Heart left ventricle (tissue), 16 donors: ENCODE measurements at places on chromosomes 5 and 9.
A peak's percentile ranks its signal among the peaks of the same experiment; 100 is the strongest.

DNA sequence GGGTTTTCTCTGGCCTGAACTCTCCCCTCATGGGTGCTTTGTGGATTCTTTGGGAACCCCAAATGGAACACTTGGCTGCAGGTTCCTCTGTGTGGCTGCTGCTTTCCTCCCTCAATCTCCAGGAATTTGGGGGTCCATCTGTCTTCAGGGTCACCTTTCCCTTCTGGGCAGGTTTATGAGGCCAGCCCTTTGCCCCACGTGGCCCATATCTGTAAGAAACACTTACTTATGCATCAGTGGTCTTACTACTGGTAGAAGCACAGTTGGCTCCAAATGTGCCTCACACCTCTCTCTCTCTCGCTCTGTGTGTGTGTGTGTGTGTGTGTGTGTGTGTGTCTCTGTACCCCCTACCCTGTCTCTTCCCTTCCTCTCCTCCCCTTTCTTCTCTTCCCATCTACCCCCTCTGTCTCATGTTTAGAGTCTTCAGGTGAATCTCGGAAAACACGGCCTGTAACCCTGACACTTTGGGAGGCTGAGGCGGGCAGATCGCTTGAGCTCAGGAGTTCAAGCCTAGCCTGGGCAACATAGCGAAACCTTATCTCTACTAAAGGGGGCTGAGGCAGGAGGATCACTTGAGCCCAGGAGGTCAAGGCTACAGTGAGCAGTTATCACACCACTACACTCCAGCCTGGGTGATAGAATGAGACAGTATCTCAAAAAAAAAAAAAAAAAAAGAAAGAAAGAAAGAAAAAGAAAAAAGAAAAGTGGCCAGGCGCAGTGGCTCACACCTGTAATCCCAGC, 26.8 kb downstream of the C5orf15 start:
- no peak for DNase-seq

DNA sequence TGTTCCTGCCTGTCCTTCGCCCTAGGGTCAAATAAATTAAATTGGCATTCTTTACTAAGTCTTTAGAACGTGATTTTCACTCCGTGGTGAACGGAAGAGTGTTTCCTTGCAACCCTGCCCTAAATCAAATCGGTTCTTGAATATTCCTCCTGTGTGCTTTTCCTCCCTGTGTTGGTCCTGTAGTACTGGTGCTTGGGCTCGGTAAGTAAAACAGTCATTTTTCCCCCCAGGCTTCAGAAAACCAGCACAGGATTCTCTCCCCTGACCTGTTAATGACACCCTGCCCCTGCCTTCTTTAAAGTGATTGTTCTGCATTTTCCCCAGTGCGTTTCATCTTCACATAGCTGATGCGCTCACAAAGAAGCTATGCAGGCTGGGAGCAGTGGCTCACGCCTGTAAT, 96.0 kb downstream of the AK8 start:
- no peak for DNase-seq

GRCh38 chr9:107739601-107740082, 250.1 kb upstream of the KLF4 start:
- peak; percentile 81 for DNase-seq

DNA sequence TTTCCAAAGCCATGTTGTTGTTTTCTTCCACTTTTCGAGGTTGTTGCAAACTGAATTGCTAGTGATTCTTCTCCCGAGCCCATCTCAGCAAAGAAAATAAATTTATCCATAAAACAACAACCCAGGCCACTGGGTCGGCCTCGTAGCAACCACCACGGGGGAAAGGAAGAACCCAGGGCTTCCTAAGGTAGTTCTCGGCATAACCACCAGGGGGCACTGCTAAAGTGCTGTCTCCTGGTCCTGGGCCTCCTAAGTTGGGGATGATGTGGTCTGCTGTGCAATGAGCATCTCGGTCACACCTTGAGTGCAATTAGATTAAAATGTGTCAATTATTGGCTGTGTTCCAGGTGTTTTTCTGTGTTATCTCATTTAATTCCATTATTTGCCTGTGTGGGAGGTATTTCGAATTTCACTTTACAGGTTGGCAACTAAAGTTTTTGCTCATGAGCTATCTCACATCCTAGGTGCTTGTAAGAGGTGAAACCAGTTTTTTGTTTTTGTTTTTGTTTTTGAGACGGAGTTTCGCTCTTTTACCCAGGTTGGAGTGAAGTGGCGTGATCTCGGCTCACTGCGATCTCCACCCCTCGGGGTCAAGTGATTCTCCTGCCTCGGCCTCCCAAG, 102.8 kb upstream of the DAP start:
- DNase-seq = peak; percentile 44

DNA sequence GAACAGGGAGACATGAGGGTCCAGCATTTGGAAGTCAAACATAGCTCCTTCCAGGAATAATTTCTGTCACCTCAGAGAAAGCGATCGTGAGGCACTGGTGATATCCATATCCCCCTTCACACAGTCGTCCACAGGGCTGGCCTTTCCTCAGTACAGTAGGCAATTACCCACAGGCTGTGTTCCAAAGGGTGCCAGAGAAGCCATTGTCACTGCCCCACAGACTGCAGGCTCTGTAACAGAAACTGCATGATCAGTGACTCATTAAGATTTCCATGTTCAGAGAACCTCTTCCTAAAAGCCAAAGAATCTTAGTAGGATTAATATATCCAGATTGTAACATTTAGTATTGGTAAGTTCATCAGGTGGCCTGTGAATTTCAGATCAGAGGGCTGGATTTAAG, 127.6 kb downstream of the RPS23 start:
- DNase-seq = no peak

DNA sequence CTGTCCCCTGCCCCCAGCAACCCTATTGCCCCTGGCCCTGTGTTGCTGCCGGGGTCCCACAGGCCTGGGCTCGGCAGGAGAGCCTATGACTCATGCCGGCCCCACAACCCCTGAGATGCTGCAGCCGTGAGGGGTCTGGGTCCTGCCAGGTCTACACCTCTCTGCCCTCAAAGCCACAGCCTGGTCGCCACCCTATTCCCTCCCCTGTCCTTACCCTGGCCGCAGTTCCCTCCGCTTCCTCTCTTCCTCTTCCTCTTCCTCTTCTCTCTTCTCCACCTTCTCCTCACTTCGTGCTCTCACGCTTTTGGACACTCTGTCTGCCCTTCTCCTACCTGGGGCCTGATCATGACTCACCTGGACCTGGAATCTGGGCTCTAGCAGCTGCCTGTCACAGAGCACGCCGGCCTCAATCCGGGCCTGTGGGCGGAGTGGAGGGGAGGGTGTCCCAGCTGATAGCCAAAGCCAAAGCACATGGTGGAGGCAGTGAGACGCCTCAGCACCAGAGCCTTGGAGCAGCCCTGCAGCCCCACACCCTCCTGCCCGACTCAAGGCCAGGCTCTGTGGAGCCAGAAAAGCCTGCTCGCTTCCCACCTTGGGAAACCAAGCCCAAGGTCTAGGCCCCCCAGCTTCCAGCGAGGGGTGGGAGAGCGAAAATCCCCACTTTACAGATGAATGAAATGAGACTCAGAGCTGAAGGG, 26.8 kb upstream of the CSF1R start:
- no peak for DNase-seq

DNA sequence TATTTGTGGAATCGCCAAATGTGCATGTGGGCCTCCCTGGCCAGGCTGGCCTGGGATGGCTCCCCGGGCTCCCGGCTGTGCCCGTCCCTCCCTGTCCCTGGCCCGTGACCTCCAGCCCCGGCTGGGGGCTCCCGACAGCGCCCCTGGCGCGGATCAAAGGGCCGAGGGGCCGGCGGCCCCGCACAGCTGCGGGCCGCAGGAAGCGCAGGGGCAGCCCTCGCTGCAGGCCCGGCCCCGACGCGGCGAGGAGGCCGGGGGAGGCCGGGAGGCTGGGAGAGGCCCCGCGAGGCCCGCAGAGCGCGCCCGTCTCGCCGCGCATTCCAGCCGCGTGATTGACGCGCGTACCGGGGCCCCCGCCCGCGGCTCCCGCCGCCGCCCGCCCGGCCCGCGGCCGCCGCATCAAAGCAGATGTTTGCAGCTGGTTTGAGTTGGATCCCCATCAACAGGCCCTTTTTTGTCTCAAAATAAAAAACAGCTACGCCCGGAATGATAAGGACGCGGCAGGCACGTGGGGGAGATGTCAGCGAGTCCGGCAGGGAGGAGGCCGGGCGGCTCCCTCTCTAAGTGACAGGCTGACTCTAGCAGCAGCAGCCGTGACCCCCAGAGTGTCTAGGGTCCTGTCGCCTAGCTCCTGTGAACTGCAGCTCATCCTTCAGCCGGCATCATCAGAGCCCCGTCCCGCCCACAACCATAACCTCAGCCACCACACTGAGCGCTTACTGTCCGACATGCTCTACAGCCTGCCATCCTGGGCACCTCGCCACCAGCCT, 69.4 kb downstream of the LMX1B start:
- DNase-seq = peak; percentile 27

DNA sequence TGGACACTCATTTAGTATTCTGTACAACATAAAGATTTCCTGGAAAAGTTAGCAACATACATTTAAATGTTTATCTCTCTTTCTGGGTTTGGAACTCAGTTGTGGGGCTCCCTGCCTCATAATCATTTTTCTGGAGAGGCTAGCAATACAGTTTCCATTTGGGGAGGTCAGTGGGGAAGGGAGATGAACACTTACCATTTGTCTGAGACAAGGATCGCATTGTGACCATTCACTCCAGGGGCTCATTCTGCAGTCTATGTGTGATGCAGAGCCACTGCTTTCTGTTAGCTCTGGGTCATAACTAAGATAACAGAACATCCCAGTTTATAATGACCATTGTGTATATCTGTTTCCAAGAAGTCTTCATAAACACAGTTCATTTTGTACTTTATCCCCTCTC, 22.4 kb downstream of the C9 start:
- DNase-seq = no peak

GRCh38 chr9:96004379-96004778, 128.9 kb downstream of the ERCC6L2 start:
- no peak for DNase-seq

DNA sequence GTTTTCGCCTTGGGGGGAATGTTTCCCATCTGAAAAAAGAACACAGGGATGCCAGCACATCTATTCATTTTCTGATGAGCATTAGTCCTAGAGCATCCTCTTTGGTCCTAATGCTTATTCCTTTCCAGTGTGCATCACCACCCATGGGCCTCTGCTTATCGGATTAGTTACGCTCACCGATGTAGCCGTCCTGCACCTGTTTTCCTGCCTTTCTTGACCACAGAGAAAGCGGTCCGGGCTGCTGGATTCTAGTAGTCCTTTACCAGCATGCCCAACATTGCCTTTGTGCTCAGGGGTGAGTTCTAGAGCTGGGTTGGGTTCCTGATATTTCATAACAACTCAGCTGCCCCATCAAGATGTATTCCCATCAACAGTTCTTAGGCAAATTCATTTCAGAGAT, 2084.5 kb upstream of the C9orf72 start:
- no peak for DNase-seq

DNA sequence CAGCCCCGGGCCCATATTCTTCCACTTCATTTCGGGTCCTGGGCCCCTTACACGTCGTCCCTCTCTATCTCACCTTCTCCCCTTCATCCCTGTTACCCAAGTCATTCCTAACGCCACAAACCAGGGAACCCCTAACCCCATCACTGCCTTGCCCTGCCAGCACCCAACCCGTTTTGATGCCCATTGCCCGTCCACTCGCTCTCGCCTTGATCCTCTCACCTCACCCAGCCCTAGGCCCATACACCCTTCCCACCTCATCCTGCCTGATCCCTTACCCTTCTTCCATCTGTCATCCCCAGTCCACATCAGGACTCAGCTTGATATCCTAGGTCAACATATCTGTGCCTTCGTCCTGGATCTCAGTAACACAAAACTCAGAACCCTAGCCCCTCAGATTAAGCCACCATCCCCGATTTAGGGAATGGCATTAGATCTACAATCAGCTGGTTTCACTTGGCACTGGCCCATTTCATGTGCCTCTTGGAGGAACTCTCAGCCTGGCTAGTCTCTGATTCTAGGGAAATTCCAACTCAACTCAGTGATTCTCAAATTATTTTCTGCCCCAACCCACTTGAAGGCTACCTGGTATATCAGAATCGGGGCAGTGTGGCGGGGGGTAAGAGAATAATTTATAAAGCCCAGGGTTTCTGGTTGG, 489 bp downstream of the CHMP5 start:
- DNase-seq = no peak

DNA sequence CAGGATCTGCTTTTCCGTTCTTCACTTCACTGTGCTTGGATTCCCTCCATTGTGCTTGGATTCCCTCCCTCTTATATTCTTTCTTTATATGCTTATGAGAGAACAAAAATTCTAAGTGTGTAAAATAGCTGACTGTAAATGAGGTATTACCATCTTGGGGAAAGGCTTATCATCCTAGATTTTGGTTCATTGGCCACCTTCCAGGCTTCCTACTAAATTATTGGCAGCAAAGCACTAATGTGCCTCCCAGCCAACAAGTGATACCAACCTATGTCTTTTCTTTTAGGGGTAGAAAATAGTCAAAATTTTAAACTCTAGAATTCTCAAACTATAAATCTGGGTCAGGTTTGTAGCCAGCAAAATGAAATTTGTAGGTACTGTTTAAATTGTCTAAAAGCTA, 52.7 kb downstream of the NDUFAF2 start:
- no peak for DNase-seq

DNA sequence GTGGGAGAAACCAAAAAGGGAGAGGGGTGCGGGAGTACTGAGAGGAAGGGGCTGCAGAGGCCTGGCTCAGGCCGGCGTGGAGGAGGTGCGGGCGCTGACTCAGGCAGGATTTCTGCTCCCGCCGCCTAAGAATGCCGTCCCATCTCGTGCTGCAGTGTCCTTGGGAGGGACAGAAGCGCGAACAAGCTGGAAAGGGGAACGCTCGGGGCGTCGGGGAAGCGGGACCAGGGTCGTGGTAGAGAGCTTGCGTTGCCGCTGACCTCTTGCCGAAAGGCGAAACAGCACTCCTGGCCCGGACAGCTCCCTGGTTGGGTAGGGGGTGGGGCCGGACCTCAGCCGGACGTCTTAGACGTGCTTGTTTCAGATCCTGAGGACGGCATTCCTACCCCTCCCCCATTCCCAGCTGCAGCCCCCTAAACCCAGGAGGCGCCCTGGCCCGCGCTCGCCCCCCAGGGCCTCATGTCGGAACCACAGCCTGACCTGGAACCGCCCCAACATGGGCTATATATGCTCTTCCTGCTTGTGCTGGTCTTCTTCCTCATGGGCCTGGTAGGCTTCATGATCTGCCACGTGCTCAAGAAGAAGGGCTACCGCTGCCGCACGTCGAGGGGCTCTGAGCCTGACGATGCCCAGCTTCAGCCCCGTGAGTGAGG, 1.1 kb downstream of the RELL2 start:
- peak; percentile 82 for DNase-seq

- peak; percentile 85 for DNase-seq
Observed at GRCh38 chr9:136565086-136565714, 19.4 kb upstream of the NOTCH1 start.

DNA sequence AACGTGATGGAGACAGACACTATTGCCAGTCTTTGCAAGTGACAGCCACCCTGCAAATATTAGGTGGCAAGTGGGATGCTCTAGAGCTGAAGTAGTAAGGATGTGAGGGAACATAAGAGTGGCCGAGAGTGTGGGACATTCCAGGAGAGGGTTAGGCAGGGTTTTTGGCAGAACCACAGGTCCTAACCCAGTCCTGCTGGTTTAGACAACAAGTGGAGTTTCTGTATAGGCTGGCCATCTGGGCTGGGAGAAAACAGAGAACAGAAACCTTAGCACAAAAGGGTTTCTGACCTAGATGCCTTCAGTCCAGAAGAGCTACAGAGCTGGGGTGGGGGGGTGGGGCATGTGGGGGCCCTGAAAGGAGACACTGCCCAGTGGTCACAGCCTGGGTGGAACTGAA, 107.4 kb downstream of the TMEM174 start:
- no peak for DNase-seq
